Thymus (tissue), 14 donors: ENCODE measurements at places on chromosomes 11 and 22.

DNA sequence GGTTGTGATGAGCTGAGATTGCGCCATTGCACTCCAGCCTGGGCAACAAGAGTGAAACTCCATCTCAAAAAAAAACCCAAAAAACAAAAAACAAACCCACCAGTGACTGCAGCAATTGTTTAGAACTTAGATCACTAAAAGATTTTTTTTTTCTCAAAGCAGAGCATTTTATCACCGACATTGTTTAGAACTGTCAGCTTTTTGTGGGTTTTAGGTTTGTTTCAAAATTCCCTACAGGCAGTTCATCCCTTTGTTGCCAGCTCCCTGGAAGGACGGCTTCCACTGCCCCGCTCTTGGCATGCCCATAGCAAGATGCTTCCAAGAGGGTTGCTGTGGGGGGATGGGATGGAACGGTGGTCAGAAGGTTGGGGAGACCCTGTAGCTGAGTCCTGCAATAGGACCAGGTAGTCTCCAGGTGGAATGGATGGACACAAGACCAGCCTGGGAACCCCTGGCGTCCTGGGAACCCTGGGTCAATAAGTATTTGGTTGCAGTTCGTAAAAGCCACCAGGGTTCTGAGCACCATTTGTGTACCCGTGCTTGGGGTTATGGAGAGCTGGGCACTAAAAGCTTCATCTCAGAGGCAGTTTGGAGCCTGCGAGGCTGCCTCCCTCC is 46.7 kb downstream of the TSPAN18 start:
- DNase-seq, result no peak

GRCh38 chr11:48047616-48048015 is 67.3 kb downstream of the PTPRJ start:
- no peak for DNase-seq

DNA sequence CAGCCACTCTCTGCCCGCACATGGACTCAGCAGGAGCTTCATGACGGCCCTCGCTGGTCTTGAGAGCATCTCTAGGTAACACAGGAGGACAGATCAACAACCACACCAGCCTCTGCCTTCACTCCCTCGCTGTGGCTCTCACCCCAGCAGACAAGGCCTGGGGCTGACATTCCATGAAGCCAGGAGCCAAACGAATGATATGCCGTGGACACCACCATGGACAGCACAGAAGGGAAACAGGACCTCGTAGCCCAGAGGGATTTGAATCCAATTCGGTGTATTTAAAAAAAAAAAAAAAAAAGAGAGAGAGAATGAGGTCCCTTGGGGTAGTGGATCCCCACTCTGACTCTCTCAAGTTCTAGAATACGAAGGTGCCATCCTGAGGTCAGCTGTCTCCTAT is 385.5 kb downstream of the SHANK2 start:
- DNase-seq, result no peak

GRCh38 chr11:73359341-73359740 is 16.9 kb upstream of the RELT start:
- no peak for DNase-seq

GRCh38 chr22:24989541-24989951 is 37.0 kb downstream of the KIAA1671 start:
- no peak for DNase-seq

- no peak for DNase-seq
Measured at GRCh38 chr22:19701420-19702145, 12.7 kb upstream of the SEPTIN5 start.

DNA sequence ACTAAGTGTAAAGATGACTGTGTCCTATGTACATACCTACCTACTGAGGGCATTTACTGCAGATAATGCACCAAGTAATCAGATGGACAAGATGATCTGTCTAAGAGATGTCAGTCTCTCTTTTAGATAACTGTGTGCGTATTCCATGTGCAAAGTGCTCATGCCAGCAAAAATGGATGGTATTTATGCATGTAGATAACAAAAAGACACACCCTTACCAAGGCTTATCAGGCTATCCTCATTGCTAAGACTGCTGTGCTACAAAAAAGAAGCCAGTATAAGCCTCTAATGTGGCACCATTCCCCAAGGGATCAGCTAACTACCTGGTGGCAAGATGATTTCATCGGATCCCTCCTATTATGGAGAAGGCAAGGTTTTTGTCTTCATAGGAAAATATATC is 34.3 kb upstream of the CD44 start:
- no peak for DNase-seq

- no peak for DNase-seq
Measured at GRCh38 chr11:95442531-95443050, 211.6 kb upstream of the SESN3 start.

DNA sequence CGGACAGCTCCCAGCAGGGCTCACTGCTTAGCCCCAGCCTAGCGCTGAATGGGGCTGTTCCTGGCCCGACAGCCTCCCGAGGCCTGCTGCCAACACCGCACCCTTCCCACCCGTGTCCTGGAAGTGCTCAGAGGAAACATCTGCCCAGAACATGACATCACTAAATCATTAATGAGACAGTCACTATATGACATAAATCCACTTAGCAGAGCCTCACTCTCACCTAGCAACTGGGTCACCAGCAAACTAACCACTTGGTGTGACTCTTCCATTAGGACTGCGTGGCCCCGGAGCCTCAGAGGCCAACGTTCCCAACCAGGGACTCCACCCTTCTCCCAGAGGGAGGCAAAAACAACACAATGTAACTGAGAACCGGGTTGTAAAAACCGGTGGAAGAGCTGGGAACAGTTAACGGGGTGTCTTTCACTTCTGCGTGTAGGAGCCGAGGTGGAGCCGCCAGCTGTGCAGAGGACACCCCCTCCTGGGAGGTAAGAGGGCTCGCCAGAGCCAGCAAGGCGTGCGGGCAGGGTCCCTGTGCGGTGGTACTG is 21.4 kb upstream of the PACSIN2 start:
- DNase-seq, result no peak

GRCh38 chr22:43828998-43829782 is 17.1 kb upstream of the EFCAB6 start:
- no peak for DNase-seq

GRCh38 chr11:16047073-16047472 is 309.3 kb downstream of the SOX6 start:
- DNase-seq, result no peak

DNA sequence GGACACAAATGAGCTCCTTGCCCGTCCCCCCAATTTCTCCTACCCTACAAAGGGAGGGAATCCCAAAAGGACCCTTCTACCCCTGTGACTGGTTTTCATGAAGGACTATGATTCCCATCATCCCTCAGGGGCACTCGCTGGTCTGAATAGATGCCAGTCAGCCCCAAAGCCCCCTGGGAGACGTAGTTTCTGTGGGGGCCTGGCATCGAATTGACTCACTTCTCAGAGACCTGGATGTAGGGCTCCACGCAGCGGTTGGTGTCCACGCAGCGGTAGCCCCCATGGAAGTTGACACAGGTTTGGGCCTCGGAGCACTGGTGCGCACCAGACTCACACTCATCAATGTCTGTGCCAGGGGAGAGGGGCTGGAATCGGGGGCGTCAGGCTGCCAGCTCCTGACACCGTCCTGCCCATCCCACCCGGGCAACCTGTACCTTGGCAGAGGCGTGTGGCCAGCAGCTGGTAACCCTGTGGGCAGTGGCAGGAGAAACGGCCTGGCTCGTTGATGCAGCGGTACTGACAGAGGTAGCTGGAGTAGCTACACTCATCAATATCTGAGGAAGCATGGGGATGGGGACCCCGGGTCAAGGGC is 4.4 kb downstream of the EFEMP2 start:
- no peak for DNase-seq

DNA sequence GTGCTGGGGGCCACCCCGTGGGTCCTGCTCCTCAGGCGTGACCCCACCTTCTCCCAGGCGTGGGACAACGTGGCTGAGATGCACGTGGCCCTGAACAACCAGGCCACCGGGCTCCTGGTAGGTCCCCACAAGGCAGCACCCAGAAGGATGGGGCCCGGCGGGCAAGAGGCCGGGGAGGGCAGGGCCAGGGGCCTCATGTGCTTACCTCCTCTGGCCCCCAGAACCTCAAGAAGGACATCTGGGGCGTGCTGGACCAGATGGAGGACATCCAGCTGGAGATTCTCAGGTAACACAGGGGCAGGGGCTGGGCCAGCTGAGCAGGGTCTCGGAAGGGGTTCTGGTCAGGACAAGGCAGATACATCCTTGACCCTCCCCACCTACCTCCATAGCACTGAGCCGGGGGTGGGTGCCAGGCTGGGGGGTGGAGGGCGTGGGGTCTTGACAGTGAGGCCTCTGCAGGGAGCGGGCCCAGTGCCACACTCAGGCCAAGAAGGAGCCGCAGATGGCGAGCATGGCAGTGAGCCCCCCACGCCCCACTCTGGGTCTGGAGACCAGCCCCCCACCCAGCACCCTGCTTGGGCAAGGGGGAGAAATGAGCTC is 186.3 kb downstream of the IGLL1 start:
- no peak for DNase-seq

GRCh38 chr22:23737696-23738095 is 13.2 kb downstream of the ZNF70 start:
- no peak for DNase-seq

DNA sequence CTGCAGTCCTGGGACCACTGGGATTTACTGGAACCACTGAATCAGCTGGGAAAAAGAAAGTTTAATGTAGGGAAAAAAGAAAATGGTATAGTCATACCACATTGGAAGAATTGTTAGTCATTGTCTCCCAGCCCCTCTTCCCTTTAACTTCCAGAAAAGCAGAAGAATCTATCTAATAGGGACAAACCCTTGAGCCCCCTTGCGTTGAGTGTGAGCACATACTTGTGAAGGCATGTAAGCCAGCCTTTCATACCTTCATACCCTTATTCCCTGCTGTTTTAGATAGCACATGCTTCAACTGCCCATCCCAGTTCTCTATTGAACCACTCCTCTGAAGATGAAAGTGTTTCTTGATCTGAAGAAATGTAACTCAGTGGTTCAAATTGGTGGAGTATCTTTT is 6.6 kb downstream of the TREH start:
- DNase-seq, result no peak

DNA sequence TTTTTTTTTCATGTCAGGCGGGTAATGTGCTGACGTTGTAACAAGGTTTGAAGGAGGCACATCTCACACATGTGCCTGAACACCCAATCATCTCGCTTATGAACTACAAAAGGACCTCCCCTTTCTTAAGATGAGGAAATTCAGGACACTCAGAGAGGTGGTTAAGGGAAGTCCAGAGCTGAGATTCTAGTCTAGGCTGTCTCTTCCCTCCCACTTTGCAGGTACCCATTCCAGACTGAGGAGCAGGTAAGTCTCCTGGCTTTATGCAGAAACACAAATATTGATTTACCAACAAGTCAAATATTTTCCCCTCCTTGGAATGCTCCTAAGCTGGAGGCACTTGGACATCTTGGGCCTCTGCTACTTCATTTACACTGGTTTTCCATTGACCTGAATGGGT is 122.9 kb upstream of the CADM1 start:
- DNase-seq, result no peak

GRCh38 chr11:108009497-108010370 is 1.0 kb downstream of the CUL5 start:
- DNase-seq, result no peak

DNA sequence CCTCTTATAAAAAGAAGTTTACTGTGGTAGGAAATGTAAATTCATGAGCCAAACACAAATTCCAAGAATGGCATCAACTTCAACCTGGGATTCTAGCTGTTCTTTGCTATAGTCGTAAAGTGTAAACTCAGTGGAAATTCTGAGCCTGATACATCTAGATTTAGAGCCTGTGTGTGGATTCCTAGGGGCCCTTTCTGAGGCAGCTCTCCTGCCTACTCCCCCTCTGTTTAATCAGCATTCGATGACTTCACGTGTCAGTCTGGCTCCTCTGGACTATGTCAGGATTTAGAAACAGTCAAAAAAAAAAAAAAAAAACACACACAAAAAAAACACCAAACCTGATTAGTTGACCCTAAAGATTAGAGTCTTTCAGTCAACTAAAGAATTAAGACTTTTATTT is 93.1 kb upstream of the SC5D start:
- DNase-seq, result no peak

GRCh38 chr11:11458485-11458884 is 105.4 kb upstream of the CSNK2A3 start:
- no peak for DNase-seq

DNA sequence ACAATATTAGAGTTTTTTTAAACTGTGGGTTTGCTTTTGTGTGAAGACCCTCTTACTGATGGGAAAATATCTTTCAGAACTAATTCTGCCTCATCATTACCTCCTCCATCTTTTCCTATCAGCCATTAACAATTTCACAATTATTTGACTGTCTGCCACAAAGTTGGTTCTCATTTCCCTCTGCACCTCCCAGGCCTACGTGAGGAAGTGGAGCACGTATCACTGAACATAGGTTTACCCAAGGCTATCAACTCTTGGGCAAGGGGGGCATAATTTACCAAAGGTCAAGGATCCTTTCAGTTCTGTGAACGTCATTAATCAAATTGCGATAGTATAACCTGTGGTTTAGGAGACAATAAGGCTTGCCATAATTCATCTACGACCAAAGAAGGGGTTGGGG is 60.0 kb downstream of the LIF start:
- no peak for DNase-seq

DNA sequence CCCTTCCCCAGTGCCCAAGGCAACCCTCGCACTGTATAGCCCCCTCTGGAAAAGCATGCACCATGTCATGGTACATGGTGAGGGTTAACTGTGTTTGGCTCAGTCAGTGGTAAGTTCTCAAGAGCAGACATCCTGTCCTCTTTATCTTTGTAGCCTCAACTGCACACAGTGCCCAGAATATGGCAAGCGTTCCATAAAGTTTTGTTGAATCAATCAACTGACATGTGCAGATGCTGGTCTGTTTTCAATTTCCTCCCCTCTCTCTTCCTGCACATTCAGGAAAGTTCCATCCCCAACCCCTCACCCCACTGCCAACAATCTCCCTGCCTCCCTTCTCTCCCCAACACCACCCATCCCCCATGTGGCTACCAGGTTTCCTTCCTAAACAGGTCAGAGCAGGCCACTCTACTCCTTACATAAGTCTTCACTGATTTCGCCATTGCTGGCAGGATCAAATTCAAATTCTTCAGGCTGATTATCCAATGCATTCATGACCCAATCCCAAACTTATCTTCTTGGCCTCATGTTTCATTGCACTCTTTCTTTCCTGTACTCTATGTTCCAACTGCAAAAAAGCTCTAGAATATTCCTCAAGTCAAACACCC is 15.5 kb upstream of the TMPRSS5 start:
- DNase-seq, result no peak

DNA sequence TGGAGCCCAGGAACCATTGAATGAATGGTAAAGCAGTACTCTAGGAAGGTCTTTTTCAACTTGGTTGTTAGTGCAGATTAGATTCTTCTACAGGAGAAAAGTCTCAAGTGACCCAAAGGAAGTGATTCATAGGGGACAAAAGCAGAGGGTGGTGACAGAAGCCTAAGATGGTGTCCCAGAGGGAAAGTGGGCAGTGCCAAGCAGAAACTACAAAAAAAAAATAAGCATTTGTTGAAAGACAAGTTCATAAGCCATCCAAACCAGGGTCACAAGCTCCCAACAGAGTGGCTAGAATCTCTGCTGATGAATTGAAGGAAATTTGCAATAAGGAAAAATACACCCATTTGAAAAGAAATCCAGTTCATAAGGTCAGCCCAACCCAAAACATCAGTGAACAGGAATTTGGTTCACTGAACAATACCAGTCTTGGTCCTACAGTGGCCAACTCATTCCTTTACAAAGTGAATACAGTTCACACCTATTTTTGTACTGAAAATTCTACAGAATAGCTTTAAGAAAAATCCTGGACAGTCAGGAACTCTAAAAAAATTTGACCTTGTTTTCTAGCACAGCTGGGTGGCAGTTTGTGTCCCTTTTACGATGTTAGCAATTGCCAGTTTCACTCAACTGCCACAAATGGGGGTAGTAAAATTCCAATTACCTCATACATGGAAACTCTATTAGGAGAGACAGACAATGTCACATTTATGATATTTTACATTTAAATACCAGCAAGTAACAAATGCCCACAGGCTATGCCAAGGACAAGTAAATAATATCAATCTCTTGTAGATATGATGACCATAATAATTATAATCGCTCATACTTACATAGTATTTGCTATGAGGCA is 21.6 kb upstream of the NUP160 start:
- DNase-seq, result no peak
